ENCODE measurements at places on chromosomes 6 and 20.

GRCh38 chr6:53831081-53831869, 36.5 kb downstream of the LRRC1 start:
- DNase-seq: no peak

GRCh38 chr6:122833021-122833491, 44.0 kb downstream of the SMPDL3A start:
- no peak for DNase-seq

DNA sequence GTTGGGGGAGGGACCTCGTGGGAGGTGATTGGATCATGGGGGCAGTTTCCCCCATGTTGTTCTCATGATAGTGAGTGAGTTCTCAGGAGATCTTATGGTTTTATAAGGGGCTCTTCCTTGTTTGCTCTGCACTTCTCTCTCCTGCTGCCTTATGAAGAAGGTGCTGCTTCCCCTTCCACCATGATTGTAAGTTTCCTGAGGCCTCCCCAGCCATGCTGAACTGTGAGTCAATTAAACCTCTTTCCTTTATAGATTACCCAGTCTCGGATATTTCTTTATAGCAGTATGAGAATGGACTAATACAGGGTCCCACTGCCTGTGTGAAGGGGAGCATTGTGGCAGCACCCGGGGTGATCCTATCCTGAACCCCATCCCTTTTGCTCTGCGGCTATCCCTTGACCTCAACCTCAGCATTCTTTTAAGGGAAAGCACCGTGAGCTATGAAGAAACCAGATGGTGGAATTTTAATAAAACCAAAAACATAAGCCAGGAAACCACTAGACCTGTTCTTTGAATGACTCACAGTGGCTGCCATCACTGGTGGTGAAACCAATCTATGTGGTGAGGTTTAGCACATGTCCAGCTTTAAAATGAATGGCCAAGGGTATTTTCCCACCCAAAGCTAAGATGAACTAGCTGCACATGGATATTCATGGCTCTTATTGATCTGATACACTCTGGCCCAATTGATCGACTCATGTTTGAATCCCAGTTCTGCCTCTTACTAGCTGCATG, 62.2 kb downstream of the ZDHHC14 start:
- no peak for DNase-seq

DNA sequence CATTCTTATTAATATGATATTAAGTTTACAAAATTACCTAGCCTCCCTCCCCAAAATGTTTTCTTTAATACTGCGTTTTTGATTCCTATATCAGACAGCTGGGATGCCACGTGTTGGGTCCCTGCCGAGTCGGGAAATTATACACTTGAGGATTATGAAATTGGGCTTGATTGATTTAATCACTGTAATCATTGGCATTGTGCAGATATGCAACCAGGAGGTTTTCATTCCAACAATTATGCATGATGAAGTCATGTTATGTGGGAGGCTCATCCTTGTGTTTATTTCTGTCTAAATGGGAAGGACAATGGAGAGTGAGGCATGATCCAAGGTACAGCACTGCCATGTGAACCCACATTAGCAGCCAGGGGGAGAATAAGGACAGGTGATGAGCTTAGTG, 30.6 kb upstream of the RIPOR2 start:
- no peak for DNase-seq

DNA sequence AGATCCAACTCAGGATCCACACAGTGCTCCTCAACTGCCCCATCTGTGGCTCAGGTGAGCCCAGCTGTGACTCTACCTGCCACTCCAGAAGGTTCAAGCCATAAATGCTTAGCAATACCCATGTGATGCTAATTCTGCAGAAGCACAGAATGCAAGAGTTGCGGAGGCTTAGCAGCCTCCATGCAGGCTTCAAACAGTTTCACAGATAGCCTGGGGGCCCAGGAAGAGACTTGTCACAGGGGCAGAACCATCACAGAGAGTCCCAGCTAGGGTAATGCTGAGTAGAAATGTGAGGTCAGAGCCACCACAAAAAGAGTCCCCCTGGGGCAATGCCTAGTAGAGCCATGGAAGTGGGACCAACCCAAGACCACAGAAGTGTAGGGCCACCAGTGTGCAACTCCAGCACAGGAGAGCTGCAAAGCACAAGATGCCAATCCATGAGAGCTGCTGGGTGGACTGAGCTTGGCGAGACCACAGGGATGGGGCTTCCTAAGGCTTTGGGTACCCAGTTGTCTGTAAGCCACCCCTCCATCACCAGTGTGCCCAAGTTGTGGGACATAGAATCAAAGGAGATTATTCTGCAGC, 283.9 kb downstream of the UBE3D start:
- DNase-seq: no peak

- DNase-seq: no peak
These were observed 183.7 kb downstream of the MBOAT1 start for GRCh38 chr6:20028562-20028961.

- DNase-seq: no peak
These were observed 37.8 kb downstream of the HCRTR2 start for GRCh38 chr6:55212156-55212555.

GRCh38 chr6:30363459-30363858, 18.5 kb downstream of the RPP21 start:
- no peak for DNase-seq

GRCh38 chr6:24744911-24745310, 26.0 kb upstream of the C6orf62 start:
- no peak for DNase-seq

- DNase-seq: no peak
These were observed 64.6 kb downstream of the SNX5 start for GRCh38 chr20:17904027-17904426.

DNA sequence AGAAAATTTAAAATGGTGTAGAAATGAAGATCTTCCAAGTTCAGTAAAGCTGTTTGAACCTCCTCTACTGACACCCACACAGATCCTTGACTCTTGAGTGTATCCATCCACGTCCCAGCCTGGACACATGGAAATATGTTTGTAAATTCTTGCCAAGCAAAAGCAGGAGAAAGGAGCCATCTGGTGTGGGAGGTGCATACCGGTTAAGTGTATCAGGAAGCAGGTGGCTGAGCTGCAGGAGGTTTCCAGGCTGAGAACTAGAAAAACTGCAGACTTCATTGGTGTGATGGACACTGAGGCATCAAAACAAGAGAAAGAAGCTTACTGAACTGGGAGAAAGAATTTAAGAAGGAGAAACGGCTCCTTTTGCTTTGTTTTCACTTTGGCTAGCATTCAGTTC, 229.9 kb upstream of the GRIK2 start:
- no peak for DNase-seq

- no peak for DNase-seq
These were observed 55.3 kb downstream of the BACH2 start for GRCh38 chr6:90241229-90241880.

DNA sequence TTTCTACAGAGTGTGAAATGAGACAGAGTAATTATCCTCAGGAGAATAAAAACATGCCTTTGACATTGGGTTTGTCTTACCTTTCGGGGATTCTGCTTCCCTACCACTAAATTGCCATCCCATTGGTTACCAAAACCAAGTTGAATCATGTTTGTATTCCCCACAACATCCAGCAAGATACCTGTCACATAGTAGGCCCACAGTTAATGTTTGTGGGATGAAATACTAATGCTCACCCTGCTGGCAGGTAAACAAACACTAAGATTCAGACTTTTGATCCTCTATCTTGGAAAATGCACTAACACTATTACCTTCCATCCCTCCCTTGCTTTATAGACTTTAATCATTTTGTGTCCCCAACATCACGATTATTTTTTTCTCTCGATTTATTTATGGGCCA, 8.2 kb upstream of the STXBP5 start:
- DNase-seq: no peak

DNA sequence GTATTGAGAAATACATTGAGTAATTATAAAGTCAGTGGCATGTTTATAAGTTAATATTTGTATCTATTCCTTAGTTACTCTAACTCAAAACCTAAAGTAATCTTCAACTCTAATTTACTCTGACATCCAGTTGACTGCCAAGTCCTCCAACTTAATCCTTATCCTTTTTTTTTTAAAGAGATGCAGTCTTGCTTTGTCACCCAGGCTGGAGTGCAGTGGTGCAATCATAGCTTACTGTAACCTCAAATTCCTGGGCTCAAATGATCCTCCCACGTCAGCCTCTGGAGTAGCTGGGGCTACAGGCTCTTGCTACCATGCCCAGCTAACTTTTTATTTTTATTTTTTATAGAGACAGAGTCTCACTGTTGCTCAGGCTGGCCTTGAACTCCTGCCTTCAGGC, 24.4 kb downstream of the PTPN1 start:
- no peak for DNase-seq

DNA sequence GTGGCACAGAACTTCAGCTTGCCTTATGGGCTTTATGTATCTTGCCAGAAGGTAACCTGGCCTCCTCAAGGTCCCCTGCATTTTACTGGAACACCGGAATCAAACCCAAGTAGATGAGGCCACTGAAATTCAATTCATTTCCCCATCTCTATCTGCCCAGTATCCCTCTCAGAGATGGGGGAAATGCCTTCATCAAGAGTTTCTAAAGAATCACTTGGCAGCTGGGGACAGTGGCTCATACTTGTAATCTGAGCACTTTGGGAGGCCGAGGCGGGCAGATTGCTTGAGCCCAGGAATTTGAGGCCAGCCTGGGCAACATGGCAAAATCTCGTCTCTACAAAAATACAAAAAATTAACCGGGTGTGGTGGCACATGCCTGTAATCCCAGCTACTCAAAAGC, 12.9 kb downstream of the MDGA1 start:
- DNase-seq: no peak

GRCh38 chr6:111589366-111589765, 16.3 kb downstream of the TRAF3IP2 start:
- DNase-seq: no peak

GRCh38 chr6:16544006-16544405, 217.3 kb downstream of the ATXN1 start:
- DNase-seq: peak; percentile 64

- DNase-seq: peak; percentile 56
These were observed 98.9 kb upstream of the ZNF217 start for GRCh38 chr20:53692465-53693067.

GRCh38 chr20:706366-706885, 30.8 kb upstream of the SCRT2 start:
- DNase-seq: no peak

GRCh38 chr6:140601021-140601808, 1226.8 kb upstream of the CITED2 start:
- DNase-seq: no peak

Data from right hindlimb (tissue), 1 donor.